Hepatocyte (in vitro differentiated cells): ENCODE measurements at places on chromosomes 5 and 9.

DNA sequence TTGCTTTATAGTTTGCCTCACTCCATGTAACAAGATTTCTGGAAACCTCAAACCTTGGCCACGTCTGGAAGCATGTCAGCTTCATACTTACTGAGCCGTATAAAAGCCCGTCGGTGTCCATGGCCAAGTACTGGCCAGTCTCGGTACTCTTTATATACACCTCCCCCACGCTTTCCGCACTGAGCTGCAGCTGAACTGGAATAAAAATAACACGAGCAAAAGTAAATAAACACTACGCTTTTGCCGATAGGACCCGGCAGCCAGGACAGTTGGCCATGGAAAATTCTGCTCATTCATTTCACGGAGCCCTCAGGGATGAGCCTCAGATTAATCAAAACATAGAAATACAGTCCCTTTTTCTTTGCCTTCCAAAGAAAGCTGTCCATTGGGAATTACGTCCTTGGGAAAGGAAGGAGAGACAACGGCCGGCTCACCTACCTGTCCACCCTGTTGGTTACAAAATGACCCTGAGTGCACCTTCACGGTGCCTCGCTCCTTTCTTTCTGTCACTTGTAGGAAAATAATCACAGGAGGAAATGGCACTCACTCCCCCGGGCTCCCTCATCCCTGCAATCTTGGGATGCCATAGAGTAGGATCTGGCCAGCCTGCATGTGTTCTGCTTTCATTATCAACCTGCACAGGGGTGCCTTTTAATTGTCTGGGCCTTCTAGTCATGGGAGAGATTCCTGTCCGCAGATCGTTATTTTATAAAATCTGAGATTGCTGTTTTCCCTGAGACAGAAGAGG lies 85.1 kb downstream of the FGF1 start:
- H3K27me3 ChIP-seq: no peaks in the 10 kb centered on the region
- H3K4me1 ChIP-seq: peaks cover 11% of the 10 kb centered on the region
- no peak overlapping the region for H3K4me3 ChIP-seq
- H3K36me3 ChIP-seq: no peaks in the 10 kb centered on the region

GRCh38 chr9:136900988-136901515 lies 14.7 kb downstream of the TRAF2 start:
- H3K36me3 ChIP-seq: no peaks in the 10 kb centered on the region
- H3K27ac ChIP-seq: peak overlapping the region; percentile 92
- no peak for DNase-seq
- peaks cover 7% of the 10 kb centered on the region for H3K4me1 ChIP-seq
- no peak overlapping the region for H3K4me3 ChIP-seq

DNA sequence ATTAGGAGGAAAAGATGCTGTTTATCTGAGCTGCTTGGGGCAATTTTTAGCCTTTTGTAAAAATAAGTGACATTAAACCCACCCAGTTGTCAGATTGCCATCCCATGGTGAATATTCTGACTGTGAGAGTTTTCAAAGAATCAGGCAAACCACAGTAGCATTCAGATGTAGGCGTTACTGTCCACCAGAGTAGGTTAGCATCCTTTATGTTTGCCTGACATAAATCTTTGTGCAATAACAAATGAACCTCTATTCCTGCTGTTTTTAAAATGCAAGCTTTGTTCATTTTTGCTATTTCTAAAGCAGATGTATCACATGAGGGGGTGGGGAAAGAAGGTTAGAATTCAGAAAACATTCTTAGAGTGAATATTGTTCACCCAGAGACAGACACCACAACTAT lies 427.8 kb downstream of the CDH9 start:
- no peaks in the 10 kb centered on the region for H3K4me1 ChIP-seq
- no peak overlapping the region for H3K27ac ChIP-seq
- no peaks in the 10 kb centered on the region for H3K36me3 ChIP-seq
- H3K4me3 ChIP-seq: no peak overlapping the region
- DNase-seq: no peak

- no peaks in the 10 kb centered on the region for H3K27me3 ChIP-seq
- H3K4me3 ChIP-seq: no peak overlapping the region
- no peak for DNase-seq
- H3K4me1 ChIP-seq: no peaks in the 10 kb centered on the region
These were observed 226.2 kb downstream of the ATPSCKMT start for GRCh38 chr5:10023494-10023893.

DNA sequence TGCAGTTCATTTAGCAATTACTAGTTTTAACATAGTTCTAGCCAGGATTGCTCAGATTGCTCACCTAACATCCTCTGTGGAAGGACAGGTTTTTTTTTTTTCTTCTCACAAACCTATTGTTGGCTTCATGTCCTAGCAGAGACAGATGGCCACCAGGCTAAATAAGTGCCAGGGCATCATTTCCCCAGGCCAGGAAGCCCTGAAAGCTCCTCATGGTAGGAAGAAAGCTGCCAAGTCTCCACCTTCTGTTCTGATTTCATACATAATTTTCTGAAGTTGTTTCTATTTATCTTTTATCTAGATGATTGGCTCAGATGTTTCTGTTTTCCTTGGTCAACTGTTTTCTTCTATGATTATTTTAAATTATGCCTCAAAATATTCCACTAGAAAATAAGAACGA lies 31.0 kb downstream of the EFCAB9 start:
- H3K4me3 ChIP-seq: no peak overlapping the region
- no peaks in the 10 kb centered on the region for H3K27me3 ChIP-seq
- DNase-seq: no peak
- H3K4me1 ChIP-seq: no peaks in the 10 kb centered on the region
- H3K27ac ChIP-seq: no peak overlapping the region
- no peaks in the 10 kb centered on the region for H3K36me3 ChIP-seq

DNA sequence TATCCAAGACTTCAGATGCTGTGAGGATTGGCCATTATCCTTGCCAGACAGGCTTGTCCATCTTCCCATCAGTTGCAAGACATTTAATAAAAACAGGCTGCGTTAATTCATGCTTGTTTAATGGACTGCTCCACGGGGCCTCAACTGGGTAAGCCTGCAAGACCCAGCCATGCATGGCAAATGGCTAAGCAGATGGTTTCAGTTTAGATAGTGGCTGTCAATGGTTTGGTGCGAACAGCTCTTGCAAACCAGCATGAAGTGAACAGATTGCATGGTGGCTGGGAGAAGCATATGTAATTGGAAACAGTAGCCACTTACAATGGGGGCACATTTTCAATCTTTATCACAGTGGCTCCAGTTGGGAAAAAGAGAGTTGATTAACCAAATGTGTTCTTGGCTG lies 628.2 kb upstream of the KLF4 start:
- no peak for DNase-seq
- H3K27ac ChIP-seq: no peak overlapping the region
- no peaks in the 10 kb centered on the region for H3K36me3 ChIP-seq
- H3K4me1 ChIP-seq: no peaks in the 10 kb centered on the region
- H3K27me3 ChIP-seq: no peaks in the 10 kb centered on the region
